ENCODE measurements at places on chromosomes 5 and 9. TPM values are rescaled to one million over a fixed set of nuclear protein-coding genes. Genes with fewer than 3 reads are reported as not detected.

Gene DBN1
- total RNA-seq, result 139 TPM

Gene NSUN2
- total RNA-seq, result 38.5 TPM

Gene ZFP37
- total RNA-seq, result 2.3 TPM

Gene GMCL2
- not detected for total RNA-seq

Gene MYORG
- 0.43 TPM for total RNA-seq

Gene PCYOX1L
- total RNA-seq, result 6.5 TPM

Gene SH3RF2
- total RNA-seq, result 0.28 TPM

Gene STK10
- 10.5 TPM for total RNA-seq

Gene ZNG1F
- total RNA-seq, result 3.3 TPM

Gene MYMK
- not detected for total RNA-seq

All from smooth muscle cell of bladder (primary cell).